Stimulated activated CD8-positive, alpha-beta memory T cell treated with anti-CD3 and anti-CD28 coated beads, Interleukin-15, amount 100 ng/mL, for 1 hour (primary cell): ENCODE measurements at places on chromosomes 5 and 9.

GRCh38 chr5:72206160-72206559, 98.9 kb downstream of the MAP1B start:
- no peak for DNase-seq

- no peak for DNase-seq
Measured at GRCh38 chr5:139797856-139798510, 2.4 kb downstream of the PSD2 start.

DNA sequence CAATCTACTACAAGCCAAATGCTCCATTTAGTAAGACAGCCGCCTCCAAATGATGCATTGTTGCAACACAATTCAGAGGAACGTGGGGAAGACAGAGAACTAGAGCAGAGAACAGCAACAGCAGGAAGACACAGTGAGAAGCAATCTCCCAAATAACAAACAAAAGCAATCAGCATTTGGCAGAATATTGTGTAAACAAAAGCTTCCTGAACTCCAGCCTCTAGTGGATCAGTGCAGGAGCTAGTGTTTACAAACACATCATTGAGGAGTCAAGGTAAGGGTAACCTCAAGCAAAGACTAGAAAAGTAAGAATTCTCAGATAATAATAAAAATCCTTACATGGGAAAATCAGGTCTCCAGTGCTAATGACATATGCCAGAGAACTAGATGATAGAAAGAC, 20.6 kb downstream of the FST start:
- no peak for DNase-seq

DNA sequence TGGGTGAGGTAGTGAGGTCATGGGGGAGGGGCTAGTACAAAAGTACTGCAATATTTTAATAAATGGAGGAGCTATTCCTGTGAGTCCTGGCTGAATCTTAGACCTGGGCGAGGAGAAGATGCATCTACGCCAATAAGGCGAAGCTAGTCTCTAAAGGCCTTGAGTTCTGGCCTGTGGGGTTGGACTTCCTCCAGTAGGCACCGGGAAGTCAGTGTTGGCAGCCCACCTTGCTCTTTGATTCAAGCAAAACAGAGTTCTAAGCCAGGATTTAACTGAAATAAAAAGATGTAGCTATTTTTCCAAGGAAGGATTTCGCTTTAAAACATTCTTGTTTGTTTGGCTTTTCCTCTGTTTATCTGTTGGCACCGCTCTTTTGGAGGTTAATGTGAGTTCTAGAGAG, 244.6 kb downstream of the KIF4B start:
- no peak for DNase-seq

DNA sequence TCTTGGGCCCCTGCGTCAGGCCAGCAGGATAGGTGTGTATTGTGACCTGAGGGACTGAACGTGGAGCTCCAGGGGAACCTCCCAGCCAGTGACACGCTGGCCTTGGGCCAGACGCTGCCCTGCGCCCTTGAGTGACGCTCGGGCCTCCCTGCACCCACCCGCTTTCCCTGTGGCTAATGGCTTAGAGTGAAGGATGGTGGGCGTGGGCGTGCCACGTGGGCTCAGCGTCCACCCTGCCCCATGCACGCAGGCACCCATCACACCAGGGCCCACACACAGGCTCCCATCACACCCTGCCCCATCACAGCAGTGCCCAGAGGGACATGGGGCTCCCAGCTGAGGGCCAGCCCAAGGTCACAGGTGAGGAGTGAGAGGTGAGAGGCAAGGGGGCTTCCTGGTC, 5.1 kb upstream of the FUT7 start:
- no peak for DNase-seq

- DNase-seq = no peak
Measured at GRCh38 chr9:23662320-23662719, 163.7 kb downstream of the ELAVL2 start.

GRCh38 chr5:36680066-36680465, 73.7 kb downstream of the SLC1A3 start:
- DNase-seq = no peak

DNA sequence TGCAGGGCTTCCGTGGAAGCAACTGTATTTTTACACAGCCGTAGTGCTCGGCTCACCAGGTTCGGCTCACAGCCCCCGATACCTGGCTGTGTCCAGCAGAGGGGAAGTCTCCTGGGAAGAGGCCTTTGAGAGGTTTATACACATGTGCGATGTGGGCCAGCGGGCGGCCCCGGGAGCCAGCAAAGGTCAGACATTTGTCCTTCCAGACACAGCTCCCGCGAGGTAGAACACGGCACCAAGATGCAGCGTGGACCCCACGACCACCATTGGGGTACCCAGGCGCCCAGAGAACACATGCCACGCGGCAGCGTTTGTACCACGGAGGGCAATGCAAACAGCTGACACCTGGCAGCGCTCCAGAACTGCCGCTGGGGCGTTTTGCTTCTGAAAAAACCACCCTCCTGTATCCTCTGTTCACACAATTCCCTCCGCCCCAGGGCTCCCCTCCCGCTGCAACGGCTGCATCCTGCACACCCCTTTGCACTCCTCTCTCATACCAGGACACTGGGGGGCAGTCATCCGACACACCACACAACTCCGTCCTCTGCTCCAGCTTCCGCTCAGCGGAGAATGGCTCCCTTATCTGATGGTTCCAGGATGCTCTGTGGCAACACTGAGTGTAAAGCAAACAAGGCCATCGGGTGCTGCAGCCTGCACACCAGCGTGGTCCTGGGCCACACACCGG, 235.3 kb downstream of the SYK start:
- DNase-seq = peak; percentile 14

- DNase-seq = no peak
Measured at GRCh38 chr5:91477408-91477807, 94.3 kb upstream of the ARRDC3 start.

GRCh38 chr9:38380230-38380871, 12.2 kb upstream of the ALDH1B1 start:
- DNase-seq = no peak

- DNase-seq = no peak
Measured at GRCh38 chr5:168826246-168826725, 247.1 kb upstream of the PANK3 start.

DNA sequence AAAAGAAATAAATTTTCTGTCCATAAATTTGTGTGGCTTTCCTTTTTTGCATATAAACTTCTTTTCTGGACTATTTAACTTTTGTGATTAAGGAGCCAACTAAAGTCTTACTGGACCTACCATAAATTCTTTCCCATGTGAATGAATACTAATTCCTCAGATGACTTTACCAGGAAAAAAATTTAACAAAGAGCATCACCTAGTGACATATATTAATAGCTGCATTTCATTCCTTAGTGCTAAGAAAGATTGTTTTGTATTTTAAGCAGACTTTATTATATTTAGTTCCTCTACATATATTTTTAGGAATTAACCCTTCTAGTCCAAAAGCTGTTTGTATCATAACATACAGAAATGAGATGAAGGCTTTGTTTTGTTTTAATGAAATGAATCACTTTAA, 64.4 kb downstream of the C9orf85 start:
- DNase-seq = no peak

DNA sequence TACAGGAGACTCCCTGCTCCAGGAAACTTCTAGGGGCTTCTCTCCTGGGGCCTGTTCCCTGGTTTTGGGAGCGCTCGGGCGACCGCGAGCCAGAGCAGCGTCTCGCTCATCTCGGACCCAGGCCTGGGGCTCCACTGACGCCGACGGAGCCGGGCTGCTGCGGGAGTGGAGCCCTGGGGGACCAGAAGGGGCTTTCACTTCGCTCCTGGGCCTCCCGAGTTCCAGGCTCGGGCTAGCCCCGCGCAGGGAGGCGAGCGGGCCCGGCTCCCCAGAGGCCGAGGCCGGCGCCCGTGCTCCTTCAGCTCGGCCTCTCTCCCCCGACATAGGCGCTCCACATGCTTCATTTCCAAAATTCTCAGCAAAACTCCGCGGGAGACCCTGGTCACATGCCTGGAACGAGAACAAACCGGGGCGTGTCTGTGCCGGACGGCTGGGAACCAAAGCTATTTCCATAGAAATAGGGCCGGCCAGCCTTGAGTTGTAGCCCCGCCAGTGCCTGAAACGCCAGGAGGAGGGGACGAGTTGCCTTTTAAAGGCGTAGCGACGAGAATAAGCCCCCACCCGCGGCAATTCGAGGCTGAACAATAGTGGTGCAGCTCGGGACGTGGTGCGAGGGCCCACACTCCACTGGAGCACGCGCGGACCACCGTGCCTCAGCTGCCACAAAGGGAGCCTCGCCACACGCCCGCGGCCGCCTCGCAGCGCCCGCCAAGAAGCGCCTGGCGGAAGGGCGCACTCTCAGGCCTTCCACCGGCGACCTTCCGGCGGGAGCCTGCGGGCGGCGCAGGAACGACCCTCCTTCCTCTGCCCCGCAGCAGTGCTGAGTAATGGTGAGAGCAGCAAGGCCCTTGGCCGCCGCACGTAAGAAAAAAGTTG, 1.1 kb upstream of the G3BP1 start:
- peak; percentile 11 for DNase-seq

- no peak for DNase-seq
Measured at GRCh38 chr5:150746-151145, 40.5 kb upstream of the LRRC14B start.
